ENCODE measurements at places on chromosomes 4 and X. TPM values are rescaled to one million over a fixed set of nuclear protein-coding genes. Genes with fewer than 3 reads are reported as not detected.

Gene SYTL4
- 3.7 TPM for total RNA-seq

Gene PNMA3
- 0.95 TPM for total RNA-seq

Gene CCKAR
- not detected for total RNA-seq

Gene FGD1
- total RNA-seq = 6.7 TPM

Gene RHOXF2
- not detected for total RNA-seq

Gene GAGE13
- total RNA-seq = not detected

Gene PCYT1B
- total RNA-seq = 2.3 TPM

Gene SLITRK2
- total RNA-seq = 0.74 TPM

Gene AR
- 17.8 TPM for total RNA-seq

Gene AMBN
- total RNA-seq = not detected

Gene VBP1
- 70.4 TPM for total RNA-seq

Gene INTU
- 7.6 TPM for total RNA-seq

Gene MBNL3
- total RNA-seq = 156 TPM

Gene SOX3
- not detected for total RNA-seq

Gene POF1B
- 25.3 TPM for total RNA-seq

Gene IGFBP7
- total RNA-seq = 958 TPM

Gene NDST4
- total RNA-seq = not detected

Gene RAB33A
- 21.9 TPM for total RNA-seq

Gene HTN1
- not detected for total RNA-seq

Gene SRPK3
- total RNA-seq = 27.0 TPM

Gene TNMD
- not detected for total RNA-seq

Gene PDZD4
- 6.1 TPM for total RNA-seq

Gene PDGFRA
- total RNA-seq = 43.7 TPM

Gene IQCM
- not detected for total RNA-seq

Gene SRP72
- 36.2 TPM for total RNA-seq

All from right cardiac atrium (tissue), 5 donors.